ENCODE measurements at places on chromosomes 12 and 14. TPM values are rescaled to one million over a fixed set of nuclear protein-coding genes. Genes with fewer than 3 reads are reported as not detected.
A peak's percentile ranks its signal among the peaks of the same experiment; 100 is the strongest.

GPX2 gene
- total RNA-seq = not detected

PRIMA1 gene
- 0.75 TPM for total RNA-seq

PAX9 gene
- 0.13 TPM for total RNA-seq

SPTB gene
- 126 TPM for total RNA-seq

ABCD2 gene
- 0.09 TPM for total RNA-seq

DNA sequence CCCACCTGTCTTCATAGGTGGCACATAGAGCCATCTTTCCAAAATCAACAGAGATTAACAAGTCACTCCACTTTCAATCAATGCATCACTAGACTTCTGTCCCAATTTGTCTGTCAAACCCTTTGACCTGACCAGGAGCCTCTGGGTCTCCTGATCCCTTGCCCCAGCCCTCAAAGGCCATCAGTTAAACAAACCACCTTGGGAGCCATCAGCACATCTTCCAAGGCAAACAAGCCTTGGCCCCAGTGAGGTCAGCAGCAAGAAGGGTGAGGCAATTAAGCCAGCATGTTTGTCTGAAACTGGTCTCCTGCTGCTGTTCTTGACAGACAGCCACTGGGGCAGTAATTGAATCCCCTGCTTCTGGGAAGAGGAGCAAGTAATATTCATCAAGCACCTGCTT, 742.8 kb upstream of the TBX3 start:
- no peak overlapping the region for H3K4me3 ChIP-seq
- no peaks in the 10 kb centered on the region for H3K36me3 ChIP-seq
- H3K27ac ChIP-seq = no peak overlapping the region
- DNase-seq = no peak
- H3K4me1 ChIP-seq = no peaks in the 10 kb centered on the region

DNA sequence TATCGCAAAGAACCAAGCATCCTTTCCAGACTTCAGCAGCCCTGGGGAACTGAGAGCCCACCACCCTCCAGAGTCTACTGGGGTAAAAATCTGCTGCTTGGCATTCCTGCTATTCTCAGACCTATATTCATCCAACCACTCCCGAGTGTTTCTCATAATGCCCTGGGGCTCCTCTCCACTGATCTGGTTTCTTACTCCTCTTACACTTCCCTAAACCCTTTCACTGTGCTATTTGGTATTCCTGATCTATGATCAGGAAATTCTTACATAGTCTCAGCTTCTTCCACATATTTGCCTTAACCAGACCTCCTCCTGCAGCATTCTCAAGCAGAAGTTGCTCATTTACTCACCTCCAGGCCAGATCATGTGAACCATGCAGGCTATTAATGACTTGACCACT, 82.4 kb downstream of the SYT10 start:
- no peaks in the 10 kb centered on the region for H3K36me3 ChIP-seq
- H3K27me3 ChIP-seq = no peaks in the 10 kb centered on the region
- no peaks in the 10 kb centered on the region for H3K4me1 ChIP-seq
- H3K27ac ChIP-seq = no peak overlapping the region
- no peak overlapping the region for H3K4me3 ChIP-seq

DNA sequence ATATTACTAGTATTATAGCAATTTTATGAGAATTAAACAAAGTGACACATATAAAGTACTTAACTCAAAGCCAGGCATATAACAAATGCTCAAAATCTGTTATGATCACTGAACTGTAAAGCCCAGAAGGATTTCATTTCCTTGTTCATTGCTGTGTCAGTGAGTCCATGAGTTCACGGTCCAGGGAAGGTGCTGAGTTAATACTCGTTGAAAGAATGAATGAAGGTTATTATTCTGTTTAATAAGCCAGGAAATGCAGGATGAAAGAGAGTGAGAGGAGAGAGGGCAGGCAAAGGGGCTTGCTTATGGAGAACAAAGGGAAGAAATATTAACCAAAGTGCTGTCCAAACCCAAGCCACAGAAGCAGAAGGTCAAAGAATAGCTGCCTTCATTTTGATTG, 40.2 kb upstream of the NT5DC3 start:
- no peak overlapping the region for H3K27ac ChIP-seq
- H3K27me3 ChIP-seq = no peaks in the 10 kb centered on the region
- DNase-seq = no peak
- H3K36me3 ChIP-seq = no peaks in the 10 kb centered on the region
- H3K4me3 ChIP-seq = no peak overlapping the region

- no peaks in the 10 kb centered on the region for H3K27me3 ChIP-seq
- no peak overlapping the region for H3K27ac ChIP-seq
- peaks cover 65% of the 10 kb centered on the region for H3K36me3 ChIP-seq
- DNase-seq = peak; percentile 24
- no peak overlapping the region for H3K4me3 ChIP-seq
These were observed 30.3 kb downstream of the HIP1R start for GRCh38 chr12:122865268-122866231.

GRCh38 chr12:52844386-52844785, 4.4 kb downstream of the KRT78 start:
- no peak overlapping the region for H3K27ac ChIP-seq
- no peaks in the 10 kb centered on the region for H3K4me1 ChIP-seq

GRCh38 chr12:108969622-108970021, 51.2 kb downstream of the SVOP start:
- no peak overlapping the region for H3K27ac ChIP-seq
- H3K4me3 ChIP-seq = no peak overlapping the region
- H3K4me1 ChIP-seq = peaks cover 10% of the 10 kb centered on the region
- H3K36me3 ChIP-seq = no peaks in the 10 kb centered on the region
- no peaks in the 10 kb centered on the region for H3K27me3 ChIP-seq

DNA sequence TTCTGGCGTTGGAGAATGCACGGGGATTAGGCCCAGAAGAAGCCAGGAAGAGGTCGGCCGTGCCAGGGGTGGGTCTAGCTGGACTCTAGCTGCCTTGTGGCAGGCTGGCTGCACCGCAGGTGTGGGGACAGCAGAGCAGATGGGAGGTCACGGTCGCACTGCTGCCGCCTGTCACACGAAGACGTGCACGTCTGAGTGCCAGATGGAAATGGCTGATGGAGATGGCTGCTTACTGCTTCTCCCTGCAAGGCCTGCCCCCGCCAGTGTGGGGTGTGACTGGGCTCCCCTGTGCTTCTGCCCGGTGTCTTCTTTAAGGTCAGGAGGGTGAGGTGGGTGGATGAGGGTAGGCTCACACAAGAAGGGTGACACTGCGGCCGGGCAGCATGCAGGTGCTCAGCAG, 79.0 kb downstream of the MOK start:
- no peak overlapping the region for H3K27ac ChIP-seq
- H3K27me3 ChIP-seq = no peaks in the 10 kb centered on the region
- H3K36me3 ChIP-seq = peaks cover 28% of the 10 kb centered on the region
- DNase-seq = no peak

- H3K4me1 ChIP-seq = no peaks in the 10 kb centered on the region
- no peaks in the 10 kb centered on the region for H3K27me3 ChIP-seq
- H3K36me3 ChIP-seq = peaks cover 32% of the 10 kb centered on the region
- DNase-seq = peak; percentile 79
- no peak overlapping the region for H3K4me3 ChIP-seq
- H3K27ac ChIP-seq = no peak overlapping the region
These were observed 29.2 kb downstream of the ZCCHC8 start for GRCh38 chr12:122471324-122472226.

GRCh38 chr12:72346363-72346944, 74.3 kb downstream of the TRHDE start:
- no peaks in the 10 kb centered on the region for H3K27me3 ChIP-seq
- DNase-seq = peak; percentile 80
- no peak overlapping the region for H3K4me3 ChIP-seq

GRCh38 chr12:22100958-22101748, 55.1 kb downstream of the CMAS start:
- DNase-seq = peak; percentile 72
- no peaks in the 10 kb centered on the region for H3K27me3 ChIP-seq
- no peaks in the 10 kb centered on the region for H3K36me3 ChIP-seq
- no peak overlapping the region for H3K4me3 ChIP-seq

DNA sequence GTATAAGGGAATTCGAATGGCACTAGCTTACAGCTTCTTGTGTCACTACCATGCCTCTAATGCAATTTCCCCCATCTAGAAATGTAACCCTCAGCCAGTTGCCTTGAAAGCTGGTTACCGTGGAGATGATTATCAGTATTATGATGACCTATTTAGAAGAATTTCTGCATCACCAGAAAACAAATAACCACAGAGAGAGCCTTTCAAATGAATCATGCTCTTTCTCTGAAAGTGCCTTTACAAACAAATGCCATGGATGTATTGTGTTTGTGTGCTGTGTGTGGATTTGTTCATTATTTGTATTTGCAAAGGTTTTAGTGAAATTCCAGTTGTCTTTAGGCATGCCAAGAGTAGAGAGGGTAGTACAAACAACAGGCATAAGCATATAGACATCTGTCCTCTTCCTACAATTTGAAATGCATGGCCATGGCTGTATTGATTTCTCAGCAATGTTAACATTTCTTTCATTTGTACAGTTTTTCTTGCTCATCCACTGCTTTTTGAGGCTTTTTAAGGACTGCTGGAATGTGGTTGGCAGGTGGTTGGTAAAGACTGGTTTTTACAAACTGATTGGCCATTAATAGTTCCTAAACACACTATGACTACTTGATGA, 266.5 kb downstream of the PAWR start:
- peak; percentile 13 for DNase-seq
- H3K27ac ChIP-seq = no peak overlapping the region
- no peak overlapping the region for H3K4me3 ChIP-seq
- H3K27me3 ChIP-seq = no peaks in the 10 kb centered on the region

GRCh38 chr12:92141591-92142121, 4.0 kb downstream of the BTG1 start:
- peaks cover 2% of the 10 kb centered on the region for H3K4me1 ChIP-seq
- peak overlapping the region; percentile 88 for H3K4me3 ChIP-seq
- H3K36me3 ChIP-seq = peaks cover 8% of the 10 kb centered on the region
- peak overlapping the region; percentile 18 for H3K27ac ChIP-seq
- no peaks in the 10 kb centered on the region for H3K27me3 ChIP-seq
- DNase-seq = peak; percentile 62

DNA sequence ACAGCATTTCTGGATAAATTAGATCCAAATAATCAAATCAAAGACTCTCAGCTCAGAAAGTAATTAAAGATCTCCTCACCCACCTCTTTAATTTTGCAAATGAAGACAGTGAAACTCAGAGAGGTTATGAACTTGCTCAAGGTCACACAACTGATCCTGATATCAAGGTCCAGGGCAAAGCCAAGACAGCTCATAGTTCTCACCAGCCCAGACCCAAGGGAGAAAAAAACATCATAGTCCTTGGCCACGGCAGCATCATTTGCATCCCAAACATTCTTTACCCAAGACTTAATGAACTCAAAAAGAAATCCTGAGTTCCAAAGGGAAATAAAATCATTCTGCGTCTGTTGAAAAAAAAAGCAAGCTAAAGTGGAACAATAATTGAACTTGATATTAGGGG, 112.1 kb downstream of the DAD1 start:
- peaks cover 46% of the 10 kb centered on the region for H3K4me1 ChIP-seq
- H3K4me3 ChIP-seq = no peak overlapping the region
- no peak for DNase-seq

DNA sequence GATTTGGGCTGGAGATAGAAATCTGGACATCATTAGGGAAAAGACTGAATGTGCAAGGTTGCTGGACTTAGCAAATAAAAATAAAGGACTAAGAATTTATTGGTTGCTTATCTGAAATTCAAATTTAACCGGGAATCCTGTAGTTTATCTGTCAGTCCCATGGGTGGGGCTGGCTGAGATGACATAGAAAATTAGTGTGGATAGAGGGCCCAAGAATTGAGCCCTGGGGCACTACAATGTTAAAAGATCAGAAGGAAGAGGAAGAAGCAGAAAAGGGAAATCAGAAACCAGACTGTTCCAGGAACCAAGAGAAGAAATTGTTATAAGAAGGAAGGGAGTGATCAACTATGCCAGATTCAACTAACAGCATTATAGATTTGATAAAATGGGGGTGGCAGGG, 96.7 kb upstream of the CCDC196 start:
- no peak for DNase-seq
- H3K4me1 ChIP-seq = no peaks in the 10 kb centered on the region
- H3K27me3 ChIP-seq = no peaks in the 10 kb centered on the region
- H3K27ac ChIP-seq = no peak overlapping the region

DNA sequence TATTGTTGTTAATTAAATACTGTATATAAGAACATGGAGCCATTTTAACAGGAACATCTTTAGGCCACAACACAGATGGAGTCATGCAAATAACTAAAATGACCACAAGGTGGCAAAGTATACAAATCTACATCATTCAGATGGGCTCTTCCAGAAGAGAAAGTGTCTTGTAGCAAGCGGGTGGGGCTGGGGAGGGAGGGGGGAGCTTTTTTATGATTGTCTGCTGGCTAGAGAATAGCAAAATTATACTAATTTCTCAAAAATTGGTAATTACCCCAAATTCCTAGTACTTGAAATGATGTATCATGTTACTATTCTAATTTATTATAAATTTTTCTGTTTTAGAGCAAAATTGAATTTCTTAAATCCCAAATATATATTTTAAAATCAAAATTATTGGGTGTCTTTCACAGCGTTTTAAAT, 378.7 kb downstream of the PRKD1 start:
- DNase-seq = peak; percentile 68
- H3K4me1 ChIP-seq = no peaks in the 10 kb centered on the region
- no peak overlapping the region for H3K27ac ChIP-seq
- H3K27me3 ChIP-seq = no peaks in the 10 kb centered on the region
- no peaks in the 10 kb centered on the region for H3K36me3 ChIP-seq

DNA sequence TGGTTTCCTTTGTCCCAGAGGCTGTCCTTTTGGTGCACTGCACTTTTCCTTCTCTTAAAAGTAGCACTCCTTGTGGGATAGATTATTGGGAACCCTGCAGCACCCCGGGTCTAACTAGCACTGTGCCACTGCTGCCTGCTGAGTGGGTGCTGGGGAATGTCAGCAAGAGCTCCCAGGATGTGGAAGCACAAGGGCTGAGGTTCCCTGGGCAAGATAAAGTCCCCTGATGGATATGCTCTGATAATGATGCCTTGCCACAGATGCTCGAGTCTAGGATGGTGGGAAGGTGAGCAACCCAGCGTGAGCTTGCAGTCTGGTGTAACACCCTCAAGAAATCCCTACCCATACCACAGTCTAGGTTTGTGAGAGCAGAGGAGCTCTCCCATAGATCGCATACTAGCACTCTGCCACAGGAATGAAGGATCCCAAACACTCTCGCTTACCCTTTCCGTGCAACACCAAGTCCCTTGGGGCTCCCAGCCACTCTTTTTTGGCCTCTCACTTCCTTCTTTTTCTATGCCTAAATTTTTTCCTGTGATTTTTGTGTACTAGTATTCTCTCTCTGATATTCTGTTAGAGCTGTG, 32.6 kb downstream of the USP15 start:
- no peaks in the 10 kb centered on the region for H3K27me3 ChIP-seq
- H3K27ac ChIP-seq = no peak overlapping the region
